Pons (tissue), 1 donor: ENCODE measurements at places on chromosomes 6 and 20.

GRCh38 chr6:37131960-37132253 lies 38.0 kb upstream of the PIM1 start:
- DNase-seq: no peak

DNA sequence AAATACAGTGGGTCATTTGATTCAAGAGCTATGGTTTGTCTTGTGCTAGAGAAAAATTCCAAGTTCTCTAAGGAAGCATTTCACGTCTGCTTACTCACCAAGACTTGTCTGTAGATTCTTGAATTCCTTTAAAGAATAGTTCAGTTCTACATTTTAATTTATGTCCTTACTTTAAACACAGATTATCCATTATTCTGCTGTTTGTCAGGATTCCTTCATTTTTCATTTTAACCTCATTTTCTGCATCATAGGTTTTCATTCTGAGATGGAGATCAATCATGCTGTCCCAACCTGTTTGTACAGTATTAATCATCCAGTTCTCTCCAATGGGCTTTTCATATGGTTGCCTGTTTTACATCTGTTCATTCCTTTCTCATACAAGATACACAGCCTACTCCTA lies 24.5 kb upstream of the POPDC3 start:
- no peak for DNase-seq

- no peak for DNase-seq
Observed at GRCh38 chr20:37354210-37355195, 8.6 kb downstream of the SRC start.

- DNase-seq: no peak
Observed at GRCh38 chr6:31190488-31190887, 20.0 kb upstream of the POU5F1 start.

DNA sequence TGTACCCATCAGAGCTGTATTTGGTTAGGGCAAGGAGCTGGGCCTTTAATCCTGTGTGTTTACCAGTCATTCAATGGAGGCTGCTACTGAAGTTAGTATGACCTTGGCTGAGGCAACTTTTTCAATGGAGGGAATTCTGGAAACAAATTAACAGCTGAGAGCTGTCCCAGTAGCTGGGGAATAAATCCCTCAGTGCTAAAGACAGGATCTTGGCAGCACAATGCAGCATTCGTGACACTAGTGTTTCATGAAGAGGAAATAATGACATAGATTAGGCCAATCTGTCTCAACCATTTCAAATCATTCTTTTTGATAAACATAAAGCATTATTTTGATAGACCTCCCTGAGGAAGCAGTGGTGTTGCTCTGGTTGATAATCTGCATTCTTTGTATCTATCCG lies 42.9 kb downstream of the GRM1 start:
- no peak for DNase-seq

DNA sequence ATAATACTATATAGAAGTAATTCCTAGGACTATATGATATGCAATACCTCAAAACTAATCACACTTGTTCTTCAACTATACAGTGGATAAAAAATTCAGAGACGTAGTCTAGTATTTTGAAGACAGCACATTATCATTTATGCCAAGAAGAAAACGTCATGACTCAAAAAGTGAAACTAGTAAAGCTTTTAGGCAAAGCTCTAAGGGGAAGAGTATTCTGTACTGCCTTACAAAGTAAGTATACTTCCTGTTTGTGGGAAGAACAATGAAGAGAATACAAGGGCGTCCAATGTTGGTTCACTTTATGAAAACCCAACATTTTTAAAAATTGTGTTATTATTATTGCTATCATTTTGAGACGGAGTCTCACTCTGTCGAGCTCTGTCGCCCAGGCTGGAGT lies 27.9 kb downstream of the LOC128125822 start:
- DNase-seq: no peak

GRCh38 chr20:44102582-44102981 lies 84.4 kb downstream of the JPH2 start:
- DNase-seq: no peak

- DNase-seq: no peak
Observed at GRCh38 chr20:25284131-25284601, 36.3 kb downstream of the PYGB start.

GRCh38 chr20:57425150-57426013 lies 34.2 kb downstream of the RBM38 start:
- DNase-seq: no peak

DNA sequence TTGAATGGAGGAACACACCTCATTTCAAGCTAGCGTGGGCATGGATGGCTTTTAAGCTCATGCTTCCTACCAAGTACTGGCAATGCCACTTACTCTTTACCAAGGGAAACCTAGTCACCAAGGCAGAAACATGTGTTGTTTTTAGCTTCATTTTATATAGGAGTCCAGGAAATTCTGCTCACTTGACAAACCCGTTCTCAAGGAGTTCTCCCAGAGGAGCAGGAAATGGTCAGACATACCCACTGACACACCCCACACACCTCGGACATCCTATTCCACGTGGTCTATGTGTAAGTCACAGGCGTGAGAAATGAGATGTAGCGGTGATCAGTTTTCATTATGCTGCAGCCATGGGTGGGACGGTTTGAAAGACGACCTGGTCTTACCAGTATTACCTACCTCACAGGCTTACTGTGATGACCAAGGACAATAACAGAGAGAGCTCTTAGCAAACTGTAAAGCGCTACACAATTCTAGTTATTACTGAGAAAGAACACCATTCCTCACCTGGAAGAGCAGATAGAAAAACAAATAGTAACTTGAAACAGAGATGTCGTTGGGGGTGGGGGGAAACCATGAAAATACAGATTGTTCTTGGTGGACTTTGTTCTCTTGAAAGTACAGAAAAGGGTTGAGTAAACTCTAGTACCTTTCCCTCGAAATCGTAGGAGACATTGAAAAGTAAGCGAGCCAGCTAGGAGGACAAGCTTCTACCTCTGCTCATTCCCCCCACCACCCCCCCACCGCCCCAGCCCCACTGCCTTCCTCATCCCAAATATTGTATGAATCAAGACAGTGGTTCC lies 1.7 kb downstream of the CNKSR3 start:
- no peak for DNase-seq

- DNase-seq: no peak
Observed at GRCh38 chr6:50992704-50993625, 174.3 kb downstream of the TFAP2B start.

- DNase-seq: no peak
Observed at GRCh38 chr6:43823390-43823789, 53.4 kb downstream of the VEGFA start.

- DNase-seq: peak; percentile 11
Observed at GRCh38 chr6:52233975-52234823, 10.1 kb downstream of the IL17F start.

GRCh38 chr20:3846740-3847428 lies at the start of gene MAVS:
TSS of gene MAVS (plus strand) at chr20:3846834. CDS start at chr20:3854625, 7,791 bp downstream.
- DNase-seq: peak; percentile 77

DNA sequence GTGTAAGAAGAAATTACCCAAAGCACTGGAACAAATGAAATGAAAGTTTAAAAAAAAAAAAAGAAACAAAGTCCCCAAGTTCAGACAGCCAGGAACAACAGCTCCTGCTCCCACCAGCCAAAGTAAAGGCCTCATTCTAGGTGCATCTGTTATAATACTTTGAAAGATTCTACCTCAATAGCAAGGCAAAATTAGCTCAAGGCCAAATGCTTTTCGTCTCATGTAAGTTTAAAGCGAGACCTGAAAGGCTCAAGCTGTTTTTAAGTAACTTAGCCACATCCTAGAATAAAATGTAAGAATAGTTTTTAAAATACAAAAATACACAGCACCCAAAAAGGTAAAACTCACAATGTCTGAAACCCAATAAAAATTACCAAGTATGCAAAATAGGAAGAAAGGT lies 64.7 kb downstream of the TASP1 start:
- DNase-seq: no peak

GRCh38 chr6:44855562-44856411 lies 468.3 kb downstream of the CDC5L start:
- no peak for DNase-seq

- DNase-seq: no peak
Observed at GRCh38 chr6:165422192-165422591, 112.8 kb upstream of the C6orf118 start.

DNA sequence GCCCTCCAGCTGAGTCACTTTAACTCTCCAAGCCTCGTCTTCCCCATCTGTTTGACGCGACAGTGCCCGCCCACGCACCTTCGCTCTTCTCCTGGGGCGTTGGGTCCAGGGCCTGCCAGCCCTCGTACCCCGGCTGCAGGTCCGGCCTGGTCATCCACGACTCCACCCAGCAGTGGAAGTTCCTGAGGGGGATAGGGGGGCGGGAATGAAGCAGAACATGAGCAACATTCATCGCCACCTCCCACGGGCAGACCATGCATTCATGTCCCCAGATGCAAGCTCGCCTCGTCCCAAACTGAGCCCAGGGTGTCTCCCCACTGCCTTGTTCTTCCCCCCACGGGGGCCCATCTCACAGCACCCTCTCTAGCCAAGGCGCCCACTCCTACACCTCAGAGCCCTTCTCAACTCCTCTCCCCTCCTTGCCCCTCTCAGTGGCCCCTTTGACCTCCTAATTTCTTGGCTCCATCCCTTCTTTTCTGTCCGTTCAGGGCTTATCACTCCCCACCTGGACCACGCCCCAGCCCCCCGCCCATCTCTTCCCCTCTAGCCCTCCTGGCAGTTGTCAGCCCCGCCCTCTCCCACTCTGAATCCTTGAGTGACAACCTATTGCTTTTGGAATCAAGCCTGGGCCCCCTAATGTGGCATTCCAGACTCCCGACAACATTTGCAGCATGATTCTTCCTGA lies 23.7 kb downstream of the TGM2 start:
- DNase-seq: no peak

DNA sequence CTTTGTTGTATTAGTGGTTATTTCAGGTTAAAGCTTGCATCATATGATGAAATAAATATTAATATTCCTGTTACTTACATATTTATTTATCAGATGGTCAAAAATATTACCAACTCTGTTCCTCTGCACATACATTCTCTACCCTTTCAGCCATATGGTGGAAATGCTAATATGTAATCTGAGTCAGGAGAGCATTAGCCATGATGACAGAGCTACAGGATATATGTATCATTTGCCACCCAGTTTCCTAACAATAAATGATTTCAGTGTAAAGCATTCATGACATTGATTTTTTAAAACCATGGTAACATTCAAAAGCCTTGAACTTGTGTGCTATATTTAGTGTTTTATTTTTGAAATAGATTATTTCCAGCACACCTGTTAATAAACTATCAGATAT lies 16.6 kb downstream of the POPDC3 start:
- no peak for DNase-seq

DNA sequence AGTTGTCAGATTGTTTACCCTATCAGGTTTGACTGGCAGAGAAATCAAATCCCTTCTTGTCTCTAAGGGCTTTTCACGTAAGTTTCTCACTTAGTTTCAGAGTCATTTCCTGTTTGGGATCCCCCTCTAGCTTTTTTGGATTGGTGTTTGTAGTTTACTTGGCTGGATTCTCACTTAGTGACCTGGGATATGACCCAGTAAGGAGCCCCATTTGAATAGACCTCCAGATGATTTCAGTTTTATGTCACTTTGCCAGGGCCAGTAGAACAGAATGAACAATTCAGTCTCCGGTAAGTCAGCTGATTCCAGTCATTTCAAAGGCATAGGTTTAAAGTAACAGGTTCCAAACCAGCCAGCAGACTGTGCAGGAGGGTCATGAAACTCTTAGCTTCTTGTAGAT lies 8.2 kb downstream of the FAM135A start:
- no peak for DNase-seq

DNA sequence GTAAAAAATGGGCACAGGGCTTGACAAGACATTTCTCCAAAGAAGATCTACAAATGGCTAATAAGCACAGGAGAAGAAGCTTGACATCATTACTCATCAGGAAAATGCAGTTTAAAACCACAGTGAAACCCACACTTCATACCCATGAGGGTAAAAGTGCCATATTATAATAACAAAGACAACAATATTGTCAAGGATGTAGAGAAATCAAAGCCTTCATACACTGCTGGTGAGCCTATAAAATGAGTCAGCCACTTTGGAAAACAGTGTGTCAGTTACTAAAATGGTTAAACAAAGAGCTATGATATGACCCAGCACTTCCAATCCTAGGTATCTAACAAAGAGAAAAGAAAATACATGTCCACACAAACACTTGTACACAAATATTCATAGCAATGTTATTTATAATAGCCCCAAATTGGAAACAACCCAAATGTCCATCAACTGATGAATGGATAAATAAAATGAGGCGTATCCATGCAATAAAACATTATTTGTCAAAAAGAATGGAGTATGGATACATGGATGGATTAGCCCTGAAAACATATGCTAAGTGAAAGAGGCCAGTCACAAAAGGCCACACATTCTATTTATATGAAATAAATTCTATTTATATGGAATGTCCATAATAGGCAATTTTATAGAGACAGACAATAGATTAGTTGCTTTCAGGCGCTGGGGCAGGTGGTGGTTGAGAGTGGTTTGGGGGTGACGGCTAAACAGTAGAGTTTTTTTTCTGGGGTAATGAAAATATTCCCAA lies 11.5 kb upstream of the IL20RA start:
- DNase-seq: no peak

GRCh38 chr6:147384737-147385710 lies 123.5 kb upstream of the SAMD5 start:
- DNase-seq: no peak

DNA sequence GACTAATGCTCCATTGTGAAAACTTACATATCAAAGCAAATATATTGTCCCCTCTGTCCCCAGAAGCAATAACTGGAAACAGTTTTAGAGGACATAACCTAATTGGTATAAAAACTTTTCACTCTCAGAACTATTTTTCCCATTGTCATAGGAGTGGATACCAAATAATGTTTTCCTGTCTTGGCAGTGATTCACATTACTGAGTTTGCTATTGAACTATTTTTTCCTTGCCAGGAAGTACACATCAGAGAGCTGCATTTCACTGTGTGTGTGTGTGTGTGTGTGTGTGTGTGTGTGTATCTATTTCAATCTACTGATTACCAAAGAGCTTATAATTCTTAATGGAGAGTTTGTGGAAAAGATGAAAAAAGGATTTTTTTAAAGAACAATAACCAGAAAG lies 45.4 kb downstream of the AKAP12 start:
- no peak for DNase-seq

GRCh38 chr6:15404685-15404980 lies 158.8 kb downstream of the JARID2 start:
- peak; percentile 58 for DNase-seq

GRCh38 chr6:168118935-168119334 lies 39.9 kb upstream of the FRMD1 start:
- DNase-seq: no peak
